ENCODE measurements at places on chromosomes 3 and 15.

DNA sequence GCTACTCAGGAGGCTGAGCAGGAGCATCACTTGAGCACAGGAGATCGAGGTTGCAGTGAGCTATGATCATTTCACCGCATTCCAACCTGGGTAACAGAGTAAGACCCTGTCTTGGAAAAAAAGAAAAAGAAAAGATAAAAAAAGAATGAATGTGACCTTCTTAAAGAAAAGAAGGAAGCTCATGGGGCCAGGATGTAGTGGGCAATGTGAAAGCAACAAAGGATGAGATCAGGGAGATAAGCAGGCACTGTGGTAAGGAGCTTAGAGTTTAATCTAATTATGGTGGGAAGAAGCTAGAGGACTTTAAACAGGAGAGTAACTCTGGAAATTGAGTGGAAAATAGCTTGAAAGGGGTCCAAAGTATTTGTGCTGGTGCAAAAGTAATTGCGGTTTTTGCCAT lies 231.6 kb upstream of the UBE2E2 start:
- no peak for DNase-seq

GRCh38 chr3:97278506-97278905 lies 464.1 kb downstream of the EPHA6 start:
- no peak for DNase-seq

GRCh38 chr3:170205302-170205701 lies 16.9 kb upstream of the PRKCI start:
- no peak for DNase-seq

- DNase-seq, result no peak
Measured at GRCh38 chr3:24156466-24156865, 211.4 kb downstream of the NR1D2 start.

DNA sequence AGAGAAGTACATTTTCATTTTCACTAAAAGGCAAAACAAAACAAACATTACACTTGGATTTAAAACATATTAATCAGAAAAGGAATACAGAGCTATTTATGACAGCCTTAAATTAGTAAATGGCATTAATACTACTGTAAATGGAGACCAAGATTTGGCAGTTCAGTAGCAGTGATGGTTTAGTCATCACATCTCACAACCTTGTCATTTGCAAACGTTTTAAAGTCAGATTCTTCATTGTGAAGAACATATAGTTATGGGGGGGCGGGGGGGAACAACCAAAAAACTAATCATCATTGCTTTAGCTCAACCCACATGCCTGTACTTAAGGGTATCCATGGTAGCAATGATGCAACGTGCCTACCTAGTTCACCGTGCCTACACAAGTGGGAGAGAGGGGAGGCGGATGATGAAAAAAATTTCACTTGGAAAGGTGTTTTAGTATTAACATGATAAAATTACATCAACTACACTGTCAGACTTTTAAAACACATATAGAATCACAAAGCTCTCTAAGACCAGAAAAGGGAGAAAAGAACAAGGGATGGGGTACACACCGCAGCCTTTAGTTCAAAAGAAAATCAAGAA lies 40.1 kb downstream of the DLG1 start:
- DNase-seq, result no peak

- no peak for DNase-seq
Measured at GRCh38 chr3:18772699-18773305, 347.7 kb upstream of the SATB1 start.

DNA sequence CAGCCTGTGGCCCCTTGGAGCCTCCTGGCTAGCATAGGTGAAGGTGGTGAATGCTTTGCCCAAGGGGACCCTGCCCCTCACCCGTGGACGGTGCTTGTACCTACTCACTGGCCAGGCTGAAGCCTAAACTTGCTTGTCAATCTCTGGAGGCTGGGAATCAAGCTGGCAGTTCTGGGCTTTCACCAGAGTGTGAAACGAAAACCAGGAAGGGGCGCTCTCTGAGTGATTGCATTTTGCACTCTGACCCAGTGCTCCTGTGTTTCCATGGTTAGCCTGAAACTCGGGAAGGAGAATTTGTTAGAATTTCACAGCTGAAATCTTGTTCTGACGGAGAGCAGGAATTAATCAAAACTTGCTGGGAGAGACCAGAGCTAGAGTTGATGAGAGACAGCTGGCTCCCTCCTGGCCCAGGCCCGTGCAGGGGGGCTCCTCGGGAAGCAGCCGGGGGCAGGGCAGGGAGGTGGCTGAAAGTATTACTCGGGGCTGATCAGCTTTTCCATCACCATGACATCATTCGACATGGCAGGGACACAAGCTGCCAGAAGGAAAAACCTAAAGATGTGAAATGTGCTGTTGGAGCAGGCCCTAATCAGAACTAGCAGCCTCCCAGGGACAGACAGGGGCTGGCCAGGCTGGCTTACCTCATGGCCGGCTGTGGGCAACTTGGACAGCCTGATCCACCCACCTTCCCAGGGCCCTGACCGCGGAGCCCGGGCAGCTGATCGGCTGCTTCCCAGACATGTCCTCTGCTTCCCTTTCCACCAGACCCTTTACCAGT lies 323.6 kb upstream of the CTDSPL start:
- DNase-seq, result no peak

DNA sequence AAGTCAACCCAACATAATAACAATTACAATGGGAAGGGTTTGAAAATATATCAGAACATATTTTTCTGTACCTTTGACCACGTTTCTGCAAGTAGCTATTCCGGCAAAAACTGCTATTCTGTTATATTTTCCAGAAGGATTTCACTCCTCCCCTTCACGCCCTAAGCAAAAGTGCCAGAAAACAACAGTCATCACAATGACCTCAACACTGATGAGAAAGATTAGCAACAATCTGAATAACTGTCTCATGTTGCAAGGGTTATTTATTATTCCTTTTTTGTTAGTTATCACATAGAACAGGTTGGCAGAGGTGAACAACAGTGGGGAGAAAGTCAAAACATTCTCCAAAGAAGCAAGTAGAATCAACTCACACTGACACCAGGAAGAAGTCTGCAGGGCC lies 269.4 kb upstream of the ARRDC4 start:
- DNase-seq, result no peak

DNA sequence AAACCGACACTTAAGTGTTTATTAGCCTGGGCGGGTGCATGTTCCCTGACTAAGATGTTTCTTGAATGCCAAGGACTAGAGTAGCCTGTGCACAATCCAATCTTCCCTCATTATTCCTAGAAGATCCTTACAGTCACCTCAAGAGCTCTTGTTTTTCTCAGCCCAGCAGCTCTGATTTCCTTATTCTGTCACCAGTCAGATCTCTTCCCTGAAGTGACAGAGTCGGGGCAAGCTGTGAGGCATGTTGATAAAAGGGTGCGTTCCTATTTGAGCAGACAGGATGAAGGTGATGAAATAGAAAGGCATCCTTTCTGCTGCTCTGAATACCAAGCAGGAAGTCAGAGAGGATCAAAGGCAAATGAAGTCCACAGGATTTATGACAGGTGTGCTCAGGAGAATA lies 125.6 kb upstream of the MCTP2 start:
- no peak for DNase-seq

DNA sequence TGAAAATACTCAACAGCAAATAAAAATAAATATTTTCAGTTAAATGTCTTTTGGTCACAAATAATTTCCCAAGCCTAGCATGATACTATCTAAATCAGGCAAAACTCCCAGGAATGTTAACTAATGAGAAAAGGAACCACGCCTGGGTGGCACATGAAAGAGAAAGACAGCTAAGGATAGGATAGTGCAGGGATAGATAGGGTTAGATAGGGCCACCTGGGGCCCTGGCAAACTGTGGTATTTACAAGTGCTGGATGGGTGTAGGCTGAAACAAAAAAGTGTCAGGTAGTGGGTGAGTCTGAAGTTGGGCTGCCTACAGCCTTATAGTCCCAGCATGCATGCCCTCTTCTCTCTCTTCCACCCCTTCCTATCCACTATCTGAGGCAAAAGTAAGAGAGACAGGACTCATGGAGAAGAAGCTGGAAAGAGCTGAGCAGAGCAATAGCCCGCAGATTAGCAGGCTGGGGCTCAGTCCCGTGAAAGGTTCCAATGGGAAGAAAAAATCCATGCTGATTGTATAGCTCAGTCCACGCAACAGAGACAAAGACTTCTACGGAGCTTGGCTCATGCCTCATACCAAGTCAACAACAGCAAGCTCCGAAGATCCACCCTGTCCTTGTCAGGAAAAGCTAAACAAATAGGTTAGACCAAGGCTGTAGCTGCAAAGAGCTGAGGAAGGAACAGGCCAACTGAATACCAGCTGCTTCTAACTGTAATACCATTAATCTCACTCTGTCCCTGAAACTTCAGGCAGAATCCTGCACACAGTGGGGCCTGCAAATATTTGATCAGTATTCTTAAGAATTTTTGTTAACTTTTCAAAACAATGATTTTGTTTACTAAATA lies 342.1 kb upstream of the ATP11B start:
- no peak for DNase-seq

Measured in CD4-positive, alpha-beta T cell treated with Interleukin-21 for 1 hour (primary cell).